ENCODE measurements at places on chromosomes 4 and X.

DNA sequence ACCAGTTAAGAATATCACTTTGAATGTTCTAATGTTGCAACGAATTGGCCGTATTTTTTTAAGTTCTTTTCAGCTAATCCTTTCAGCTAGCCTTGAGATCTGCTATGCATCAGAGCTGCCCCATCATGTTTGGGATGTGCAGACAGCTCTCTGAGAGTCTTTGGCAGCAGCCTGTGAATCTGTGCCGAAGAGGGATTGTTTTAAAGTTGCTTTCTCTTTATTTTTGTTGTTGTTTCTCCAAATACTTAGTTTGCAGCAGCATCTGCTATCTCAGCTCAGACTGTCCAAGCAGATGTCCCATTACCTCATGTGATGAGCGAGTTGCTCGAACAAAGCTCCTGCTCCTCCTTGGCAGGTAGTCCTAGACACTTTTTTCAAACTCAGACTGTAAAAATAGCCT, 1002.5 kb upstream of the INTU start:
- DNase-seq: no peak

DNA sequence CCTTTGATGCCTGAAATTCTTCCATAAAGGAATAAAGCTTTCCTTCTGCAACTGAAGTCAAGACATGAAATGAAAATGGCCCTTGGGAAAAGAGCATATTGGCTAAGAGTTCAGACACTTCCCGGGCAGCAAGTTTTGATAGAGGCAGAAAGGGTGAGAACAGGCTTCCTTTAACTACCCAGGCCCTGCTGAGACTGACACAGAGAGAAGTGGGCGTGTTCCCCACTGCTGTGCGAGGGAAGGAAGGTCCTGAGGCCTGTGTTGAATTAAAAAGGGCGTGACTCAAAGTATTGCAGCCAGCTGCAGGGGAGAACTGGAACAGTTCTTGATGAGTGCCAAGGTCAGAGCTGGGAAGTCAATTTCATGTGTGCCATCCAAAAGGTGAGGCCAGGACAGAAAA, 33.9 kb upstream of the ADGRG2 start:
- no peak for DNase-seq

DNA sequence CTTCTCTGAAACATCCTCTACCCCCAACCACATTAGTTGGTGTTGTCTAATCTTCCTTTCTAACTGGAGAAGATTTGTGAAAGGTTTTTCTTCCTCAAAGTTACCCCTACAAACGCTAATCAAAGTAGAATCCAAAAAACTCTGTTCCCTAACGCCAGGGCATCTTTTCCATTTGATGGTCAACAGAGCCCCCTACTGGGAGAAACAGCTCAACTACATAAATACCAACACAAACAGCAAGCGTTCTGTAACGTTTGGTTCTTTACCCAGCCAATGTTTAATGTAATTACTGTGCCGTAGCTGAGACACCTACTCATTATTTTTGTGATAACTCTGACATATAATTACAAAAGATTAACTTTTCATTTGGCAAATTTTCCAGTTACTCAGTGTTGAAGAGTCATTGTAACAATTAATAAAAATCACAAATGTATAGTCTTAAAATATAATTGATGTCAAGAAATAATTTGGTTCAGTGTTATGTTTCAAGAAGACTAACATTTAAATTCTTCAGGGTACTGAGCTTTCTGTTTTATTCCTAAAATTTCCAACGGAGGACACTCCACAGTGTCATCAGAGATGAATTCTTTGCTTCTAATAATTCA, 94.9 kb upstream of the TBC1D9 start:
- peak; percentile 84 for DNase-seq

DNA sequence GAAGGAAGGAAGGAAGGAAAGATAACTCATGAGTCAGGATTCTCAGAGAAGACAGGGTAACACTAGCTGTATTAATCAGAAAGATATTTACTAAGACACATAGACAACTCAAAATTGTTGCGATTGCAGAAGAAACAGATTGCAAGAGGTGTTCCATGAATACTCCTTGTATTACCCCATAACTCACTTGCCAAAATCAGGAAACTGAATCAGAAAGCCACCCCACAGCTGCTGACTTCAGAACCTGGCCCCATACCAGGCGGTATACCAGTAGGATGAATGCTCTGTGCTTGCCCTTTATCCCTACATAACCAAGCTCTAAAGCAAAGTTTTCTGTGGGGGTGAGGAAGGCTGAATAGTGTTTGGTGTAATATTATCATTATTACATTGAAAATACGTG, 468.5 kb downstream of the IQCM start:
- no peak for DNase-seq

DNA sequence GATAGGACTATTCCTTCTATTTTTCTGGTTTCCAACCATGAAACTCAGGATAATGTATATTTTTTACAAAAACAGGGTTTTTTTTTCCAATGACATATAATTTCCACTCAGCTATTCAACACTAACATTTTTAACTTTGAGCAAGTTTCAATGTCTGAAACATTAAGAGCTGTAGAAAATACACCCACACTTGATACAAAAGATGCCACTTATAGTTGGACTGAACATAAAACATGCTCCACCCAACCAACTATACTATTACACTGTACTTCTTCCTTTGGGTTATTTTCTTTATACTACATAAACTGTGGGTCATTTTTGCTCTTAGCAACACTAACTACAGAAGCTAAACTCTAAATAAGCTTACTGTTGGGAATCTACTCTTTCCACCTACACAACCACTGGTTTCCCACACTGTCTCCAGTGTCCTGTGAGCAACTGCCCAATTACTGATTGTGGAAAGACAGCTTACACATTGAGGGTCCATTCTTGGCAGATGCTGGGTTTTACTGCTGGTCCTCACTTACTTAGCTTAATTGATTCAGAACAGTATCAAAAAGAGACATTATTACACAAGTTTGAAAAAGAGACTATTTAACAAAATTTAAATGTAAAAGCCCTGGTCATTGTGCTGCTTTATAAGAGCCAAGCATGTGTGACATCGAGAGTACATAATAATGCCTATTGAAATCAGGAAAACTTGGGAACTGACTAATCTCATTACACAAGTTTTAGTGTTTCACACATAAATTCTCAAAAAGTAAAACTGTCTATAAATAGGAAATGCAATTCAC, 6.3 kb downstream of the AMMECR1 start:
- DNase-seq: no peak

GRCh38 chrX:39367416-39367815, 566.2 kb downstream of the MID1IP1 start:
- no peak for DNase-seq

GRCh38 chr4:186826846-186827533, 103.3 kb upstream of the FAT1 start:
- no peak for DNase-seq

GRCh38 chrX:69117876-69118526, 47.3 kb downstream of the PJA1 start:
- no peak for DNase-seq

GRCh38 chr4:1021386-1022050, 10.1 kb downstream of the FGFRL1 start:
- peak; percentile 80 for DNase-seq

GRCh38 chr4:94621491-94622080, 136.2 kb upstream of the BMPR1B start:
- peak; percentile 32 for DNase-seq

GRCh38 chr4:17544831-17545234, 29.9 kb downstream of the CLRN2 start:
- DNase-seq: no peak

DNA sequence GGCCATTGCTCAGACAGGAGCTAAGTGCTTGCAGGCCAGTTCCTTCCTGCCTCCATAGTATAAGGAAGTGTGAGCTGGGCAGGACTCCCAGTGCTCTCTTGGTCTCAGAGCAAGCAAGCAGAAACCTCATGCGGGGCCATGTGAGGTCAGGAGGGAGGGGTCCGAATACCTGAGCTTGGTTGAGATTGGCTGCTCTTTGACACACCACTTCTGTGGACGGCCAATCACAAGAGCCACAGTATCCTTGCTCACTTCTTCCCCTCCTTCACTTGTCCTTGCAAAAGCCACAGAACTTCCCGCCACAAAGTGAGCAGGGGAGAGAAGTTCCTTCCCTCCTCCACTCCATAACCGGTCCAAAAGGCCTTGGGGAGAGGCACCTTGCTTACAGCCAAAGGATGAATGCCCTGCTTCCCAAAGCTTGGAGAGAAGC, 56.7 kb downstream of the PRPS1 start:
- DNase-seq: no peak

DNA sequence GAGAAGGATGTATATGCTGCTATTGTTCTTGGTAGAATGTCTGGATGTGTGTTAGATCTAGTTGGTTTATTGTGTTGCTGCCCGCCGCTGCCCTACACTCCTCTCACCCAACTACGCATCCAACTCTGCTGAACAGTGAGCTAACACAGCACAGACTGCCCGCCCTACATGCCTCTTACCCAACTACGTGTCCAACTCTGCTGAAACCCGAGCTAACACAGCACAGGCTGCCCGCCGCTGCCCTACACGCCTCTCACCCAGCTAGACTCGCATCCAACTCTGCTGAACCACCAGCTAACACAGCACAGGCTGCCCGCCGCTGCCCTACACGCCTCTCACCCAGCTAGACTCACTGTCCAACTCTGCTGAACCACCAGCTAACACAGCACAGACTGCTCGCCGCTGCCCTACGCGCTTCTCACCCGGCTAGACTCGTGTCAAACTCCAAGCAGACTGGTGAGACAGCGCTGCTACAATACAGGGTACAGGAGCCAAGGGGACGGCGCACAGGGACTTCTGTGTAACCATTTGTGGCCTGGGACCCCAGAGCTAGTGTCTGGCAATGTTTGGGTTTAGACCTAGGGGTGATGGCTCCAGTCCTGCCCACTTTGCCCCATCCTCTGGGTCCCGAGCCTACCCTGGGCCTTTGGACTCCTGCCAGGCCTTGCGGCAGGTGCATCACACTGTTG, 11.6 kb upstream of the CTBP1 start:
- no peak for DNase-seq

DNA sequence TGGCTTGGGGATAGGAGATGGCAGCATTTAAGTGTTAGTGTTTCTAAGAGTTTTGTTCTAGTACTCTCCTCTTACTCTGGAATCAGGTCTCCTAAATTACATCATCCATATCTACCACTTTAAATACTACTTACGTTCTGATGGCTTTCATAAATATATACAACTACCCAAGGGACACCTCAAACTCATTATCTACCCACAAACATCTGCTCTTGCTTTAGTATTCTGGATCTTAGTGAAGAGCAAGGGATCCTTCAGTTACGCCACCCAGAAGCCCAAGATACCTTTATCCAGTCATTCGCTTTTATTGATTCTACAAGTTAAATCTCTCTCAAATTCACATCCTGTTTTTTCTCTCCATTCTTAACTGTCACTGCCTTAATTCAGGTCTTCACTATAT, 7.0 kb downstream of the NUP54 start:
- DNase-seq: no peak

DNA sequence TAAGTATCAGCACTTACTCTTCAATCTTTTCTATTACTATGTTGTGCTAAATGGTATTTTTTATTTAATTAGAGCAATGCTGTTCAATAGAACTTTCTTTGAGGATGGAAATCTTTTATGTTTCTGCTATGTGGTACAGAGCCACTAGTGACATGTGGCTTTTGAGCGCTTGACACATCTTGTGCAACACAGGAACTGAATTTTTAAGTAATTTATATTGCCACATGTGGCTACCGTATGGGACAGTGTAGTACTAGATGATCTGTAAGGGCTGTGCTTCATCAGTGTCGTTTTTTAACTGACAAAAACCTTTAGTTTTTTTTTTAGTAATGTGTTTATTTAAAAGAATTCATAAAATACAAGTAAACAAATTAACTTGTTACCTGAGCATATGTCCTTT, 22.4 kb downstream of the HPRT1 start:
- DNase-seq: no peak

DNA sequence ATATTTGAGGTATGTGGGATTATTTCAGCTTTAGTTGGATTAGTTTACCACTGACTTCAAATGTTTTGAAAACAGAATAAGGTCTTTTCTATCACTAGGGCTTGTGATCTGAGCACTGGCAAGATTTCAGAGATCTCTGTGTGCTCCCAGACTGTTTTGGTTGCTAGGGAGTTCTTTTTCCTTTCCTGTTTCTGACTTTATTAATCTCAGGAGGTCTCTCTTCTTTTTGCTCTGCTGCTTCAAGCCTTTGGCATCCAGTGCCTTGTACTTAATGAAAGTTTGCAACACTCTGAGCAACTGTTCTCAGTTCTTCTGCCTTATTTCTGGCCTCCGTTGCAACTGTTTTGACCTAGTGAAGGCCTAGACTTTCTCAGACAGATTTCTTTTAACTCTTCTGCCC, 32.1 kb upstream of the PAQR3 start:
- no peak for DNase-seq

GRCh38 chr4:33924811-33925210, 2319.5 kb downstream of the ARAP2 start:
- DNase-seq: no peak

DNA sequence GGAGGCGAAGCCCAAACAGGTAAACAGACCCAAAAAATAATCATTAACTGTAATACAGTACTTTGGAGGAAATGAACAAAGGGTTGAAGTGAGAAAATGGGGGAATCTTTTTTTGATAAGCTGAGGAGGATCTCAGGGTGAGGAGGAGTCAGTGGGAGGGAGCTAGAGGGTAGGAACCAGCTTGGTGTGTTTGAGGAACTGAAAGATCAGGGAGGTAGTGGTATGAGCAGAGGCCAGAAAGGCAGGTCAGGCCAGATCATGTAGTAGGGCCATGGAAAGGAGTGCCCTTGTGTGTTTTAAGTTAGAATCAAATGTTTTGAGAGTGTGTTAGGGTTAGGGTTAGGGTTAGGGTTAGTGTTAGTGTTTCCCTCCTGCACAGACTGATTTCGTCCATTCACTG, 48.8 kb downstream of the PPP2R2C start:
- DNase-seq: no peak

DNA sequence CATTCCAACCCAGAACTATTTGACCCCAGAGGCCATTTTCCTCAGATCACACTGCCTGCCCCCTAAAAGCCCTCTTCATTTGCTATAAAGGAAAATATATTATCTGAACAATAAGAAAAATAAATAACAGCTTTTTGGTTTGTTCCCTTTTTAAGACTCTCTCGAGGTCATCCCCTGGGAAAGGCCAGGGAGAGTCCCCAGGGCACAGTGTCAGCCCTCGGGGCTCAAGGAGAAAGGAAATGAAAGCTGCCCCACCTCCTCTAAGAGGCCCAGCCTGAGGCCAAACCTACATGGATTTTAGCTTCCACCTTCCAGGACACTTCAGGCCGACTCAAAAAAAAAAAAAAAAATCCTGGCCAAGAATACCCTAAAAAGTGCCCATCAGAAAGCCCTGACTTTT, 97.6 kb downstream of the SH3KBP1 start:
- no peak for DNase-seq

DNA sequence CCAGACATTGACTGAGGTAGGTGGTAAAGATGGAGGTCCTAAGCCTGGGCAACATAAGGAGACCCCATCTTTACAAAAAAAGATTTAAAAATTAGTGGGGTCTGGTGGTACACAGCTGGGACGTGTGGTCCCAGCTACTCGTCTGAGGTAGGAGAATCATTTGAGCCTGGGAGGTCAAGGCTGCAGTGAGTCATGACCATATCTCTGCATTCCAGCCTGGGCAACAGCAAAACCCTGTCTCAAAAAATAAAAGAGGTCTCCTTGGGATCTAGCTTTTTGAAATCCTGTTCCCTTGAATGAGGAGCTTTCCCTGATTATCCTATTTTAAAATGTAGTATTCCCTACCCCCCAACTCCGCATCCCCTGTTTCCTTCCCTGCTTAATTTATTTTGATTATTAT, 78.7 kb upstream of the OGT start:
- no peak for DNase-seq

- no peak for DNase-seq
These were observed 19.5 kb downstream of the NSUN7 start for GRCh38 chr4:40769266-40769665.

GRCh38 chrX:46506076-46506475, 39.1 kb downstream of the ZNF674 start:
- no peak for DNase-seq
